Heart right ventricle (tissue), 16 donors: ENCODE measurements at places on chromosomes 11 and 22. TPM values are rescaled to one million over a fixed set of nuclear protein-coding genes. Genes with fewer than 3 reads are reported as not detected.

Gene A4GALT
- 61.4 TPM for total RNA-seq

- H3K27me3 ChIP-seq, result no peaks in the 10 kb centered on the region
- H3K27ac ChIP-seq, result no peak overlapping the region
- no peaks in the 10 kb centered on the region for H3K4me1 ChIP-seq
- H3K4me3 ChIP-seq, result no peak overlapping the region
- DNase-seq, result no peak
Observed at GRCh38 chr11:10005955-10006525, 288.0 kb downstream of the SBF2 start.

GRCh38 chr11:70823771-70824170 lies 425.4 kb downstream of the CTTN start:
- peaks cover 6% of the 10 kb centered on the region for H3K4me1 ChIP-seq
- no peaks in the 10 kb centered on the region for H3K36me3 ChIP-seq
- no peak overlapping the region for H3K4me3 ChIP-seq
- peaks cover 47% of the 10 kb centered on the region for H3K27me3 ChIP-seq

GRCh38 chr11:45225277-45225676 lies 60.9 kb downstream of the SYT13 start:
- H3K4me3 ChIP-seq, result no peak overlapping the region
- no peaks in the 10 kb centered on the region for H3K27me3 ChIP-seq
- H3K36me3 ChIP-seq, result no peaks in the 10 kb centered on the region
- no peak overlapping the region for H3K27ac ChIP-seq
- DNase-seq, result no peak
